ENCODE measurements at places on chromosomes 1 and 21.

DNA sequence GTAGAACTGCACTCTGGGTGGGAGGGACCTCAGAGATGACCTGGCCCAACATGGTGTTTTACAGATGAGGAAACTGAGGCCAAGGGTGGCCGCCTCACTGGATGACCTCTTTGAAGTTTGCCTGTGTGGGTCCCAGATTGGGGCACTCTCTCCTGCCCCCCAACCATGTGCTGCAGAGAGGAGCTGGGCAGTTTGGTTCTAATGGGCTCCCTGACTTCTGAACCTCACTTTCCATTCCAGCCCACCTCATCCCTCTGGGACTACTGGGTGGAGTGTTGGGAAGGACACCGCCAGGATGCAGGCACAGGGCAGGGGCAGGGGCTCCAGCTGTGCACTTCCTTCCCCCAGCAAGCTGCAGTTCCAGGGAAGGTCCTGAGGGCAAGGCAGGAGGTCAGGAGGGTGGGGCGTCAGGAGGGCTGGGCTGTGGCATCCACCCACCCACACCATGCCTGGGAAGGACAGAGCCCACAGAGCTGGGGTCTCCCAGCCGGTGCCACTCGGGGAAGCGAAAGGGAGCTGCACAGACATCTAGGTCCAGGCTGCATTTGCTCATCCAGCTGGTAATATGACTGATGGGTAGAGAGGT, 10.3 kb upstream of the EPS8L3 start:
- DNase-seq: no peak

DNA sequence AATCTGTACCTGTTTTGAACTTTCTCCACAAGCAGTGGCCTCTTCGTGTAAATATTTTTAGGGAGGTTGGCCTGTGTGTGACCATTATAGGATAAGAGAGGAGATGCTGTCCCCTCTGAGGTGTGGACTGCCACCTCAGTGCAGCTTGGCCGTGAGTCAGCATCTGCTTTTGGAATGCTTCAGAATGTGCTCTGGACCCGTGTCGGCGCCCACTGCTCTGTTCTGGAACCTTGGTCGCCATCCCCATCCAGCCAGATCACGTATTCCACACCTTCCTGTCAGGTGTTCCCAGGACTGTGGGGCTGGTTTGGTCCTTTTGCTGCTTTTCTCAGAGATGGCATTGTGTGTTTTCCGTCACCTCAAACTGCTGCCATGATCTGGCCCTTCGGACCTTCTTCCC, 5.5 kb downstream of the UCK2 start:
- DNase-seq: no peak

DNA sequence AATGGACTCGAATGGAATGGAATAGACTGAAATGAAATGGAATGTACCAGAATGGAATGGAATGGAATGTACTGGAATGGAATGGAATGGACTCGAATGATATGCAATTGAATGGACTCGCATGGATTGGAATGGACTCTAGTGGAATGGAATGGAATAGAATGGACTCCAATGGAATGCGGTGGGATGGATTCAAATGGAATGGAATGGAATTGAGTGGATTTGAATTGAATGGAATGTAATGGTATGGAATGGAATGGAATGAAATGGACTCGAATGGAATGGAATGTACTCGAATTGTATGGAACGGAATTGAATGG, 99.6 kb upstream of the FBXO28 start:
- no peak for DNase-seq

DNA sequence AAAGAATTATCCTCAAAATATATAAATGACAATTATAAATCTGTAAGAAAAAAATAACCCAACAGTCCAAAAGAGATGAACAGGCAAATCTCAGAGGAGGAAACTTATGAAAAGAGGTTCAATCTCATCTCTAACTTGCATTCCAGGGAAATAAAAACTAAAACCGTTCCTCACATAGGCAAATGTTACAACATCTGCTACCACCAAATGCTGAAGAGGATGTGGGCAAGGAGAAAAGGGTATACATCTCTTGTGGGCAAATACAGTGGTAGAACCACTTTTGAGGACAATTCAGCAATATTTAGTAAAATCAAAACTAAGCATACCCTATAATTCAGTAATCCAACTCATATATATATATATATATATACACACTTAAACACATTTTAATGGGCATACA, 33.7 kb upstream of the SGIP1 start:
- no peak for DNase-seq

DNA sequence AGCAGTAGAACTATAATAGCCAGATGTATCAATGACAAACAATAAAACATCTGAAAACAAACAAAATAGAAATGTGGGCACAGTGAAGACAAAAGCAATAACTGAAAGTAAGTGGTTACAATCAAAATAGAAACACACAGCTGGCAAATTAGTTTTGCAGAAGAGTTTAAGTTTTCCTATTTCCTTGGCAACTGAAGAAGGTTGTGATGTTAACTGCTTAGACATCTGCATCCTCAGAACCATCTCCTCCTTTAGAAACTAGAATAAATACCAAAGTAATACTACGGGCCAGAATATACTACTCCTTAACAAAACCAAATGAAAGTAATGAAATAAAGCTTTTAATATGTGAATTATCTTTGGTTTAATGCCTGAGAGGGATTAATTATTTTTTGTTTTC, 605.5 kb downstream of the LTN1 start:
- DNase-seq: no peak

- DNase-seq: no peak
Measured at GRCh38 chr1:29991025-29991424, 732.4 kb downstream of the MATN1 start.
